AG09309 (cell line): ENCODE measurements at places on chromosomes 11 and 22.
A peak's percentile ranks its signal among the peaks of the same experiment; 100 is the strongest.

GRCh38 chr22:31085928-31086327 lies 4.8 kb downstream of the SMTN start:
- DNase-seq: no peak

GRCh38 chr22:36110306-36110881 lies 50.2 kb downstream of the APOL3 start:
- no peak for DNase-seq

GRCh38 chr11:98007072-98007471 lies 1013.7 kb upstream of the CNTN5 start:
- DNase-seq: no peak

DNA sequence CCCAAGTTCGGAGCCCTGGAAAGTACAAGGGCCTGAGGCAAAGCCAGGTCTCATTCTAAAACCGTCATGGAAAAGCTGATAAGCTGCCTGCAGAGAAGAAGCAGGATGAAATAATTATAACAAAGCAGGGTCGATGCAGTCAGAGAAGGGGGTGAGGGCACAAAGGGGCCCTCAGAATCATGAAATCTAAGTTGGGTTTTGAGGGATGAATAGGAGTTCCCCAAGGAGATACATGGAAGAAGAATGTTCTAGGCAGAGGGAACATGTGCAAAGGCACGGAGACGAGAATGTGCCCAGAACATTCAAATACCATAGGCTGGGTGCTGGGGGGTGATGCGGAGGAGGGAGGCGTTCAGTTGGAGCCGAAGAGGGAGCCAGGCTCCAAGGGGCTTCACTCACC lies 25.0 kb downstream of the IGLL1 start:
- DNase-seq: no peak

- no peak for DNase-seq
These were observed 426.4 kb downstream of the AASDHPPT start for GRCh38 chr11:106503901-106504300.

- no peak for DNase-seq
These were observed 62.3 kb upstream of the ANO5 start for GRCh38 chr11:22130462-22131053.

- DNase-seq: no peak
These were observed 7.8 kb downstream of the GRAMD4 start for GRCh38 chr22:46627806-46628482.

DNA sequence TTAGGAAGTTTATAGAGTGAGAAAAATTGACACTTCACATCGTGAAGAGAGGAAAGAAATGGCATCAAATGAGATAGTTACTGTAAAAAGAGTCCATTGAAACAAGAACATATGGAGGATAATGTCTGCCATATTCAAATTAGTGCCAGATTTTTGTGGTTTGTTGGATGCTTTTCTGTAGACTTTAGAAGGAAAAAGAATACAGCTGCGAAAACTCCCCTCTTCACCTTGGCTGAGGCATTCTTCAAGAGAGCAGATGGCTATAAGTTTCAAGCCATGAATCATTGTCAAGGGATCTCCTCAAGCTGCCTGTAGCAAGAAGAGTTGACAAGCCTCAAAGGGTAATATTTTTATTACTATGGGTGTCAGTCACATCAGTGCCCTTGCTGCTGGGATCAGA lies 507.4 kb upstream of the RAG2 start:
- no peak for DNase-seq

GRCh38 chr22:47839595-47840227 lies 1077.3 kb downstream of the TBC1D22A start:
- DNase-seq: no peak

DNA sequence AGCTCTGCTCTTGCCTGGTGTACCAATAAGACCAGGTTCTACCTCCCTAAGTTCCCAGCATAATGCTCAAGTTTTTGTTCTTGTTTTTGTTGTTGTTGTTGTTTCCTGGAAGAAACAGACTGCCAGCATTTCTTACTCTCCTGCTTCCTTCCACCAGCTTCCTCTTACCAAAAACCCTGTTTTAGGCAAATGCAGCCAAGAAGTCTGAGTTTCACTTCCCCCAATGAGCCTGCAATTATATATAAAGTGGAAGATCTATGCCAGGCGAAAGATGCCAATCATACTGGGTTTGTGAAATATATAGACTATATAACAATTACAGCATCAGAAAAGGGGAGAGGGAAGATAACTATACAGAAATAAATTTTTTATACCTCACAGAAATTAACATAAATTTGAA lies 931.5 kb upstream of the FAT3 start:
- DNase-seq: no peak

GRCh38 chr22:46737105-46737975 lies 712 bp downstream of the CERK start:
- DNase-seq: no peak

DNA sequence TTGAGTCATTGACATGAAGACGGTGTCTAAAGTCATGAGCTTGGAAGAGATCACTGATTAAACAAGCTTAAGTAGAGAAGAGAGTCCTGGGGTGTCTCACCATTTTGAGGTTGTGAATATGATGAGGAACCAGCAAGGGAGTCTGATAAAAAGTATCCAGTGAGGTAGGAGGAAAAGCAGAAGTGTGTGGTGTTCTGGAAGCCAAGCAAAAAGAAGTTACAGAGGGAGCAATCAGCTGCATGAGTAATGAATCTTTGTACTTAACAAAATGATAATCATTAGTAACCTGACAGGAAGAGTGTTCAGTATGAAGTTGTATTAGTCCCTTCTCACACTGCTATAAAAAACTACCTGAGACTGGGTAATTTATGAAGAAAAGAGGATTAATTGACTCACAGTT lies 131.3 kb downstream of the C11orf87 start:
- no peak for DNase-seq

DNA sequence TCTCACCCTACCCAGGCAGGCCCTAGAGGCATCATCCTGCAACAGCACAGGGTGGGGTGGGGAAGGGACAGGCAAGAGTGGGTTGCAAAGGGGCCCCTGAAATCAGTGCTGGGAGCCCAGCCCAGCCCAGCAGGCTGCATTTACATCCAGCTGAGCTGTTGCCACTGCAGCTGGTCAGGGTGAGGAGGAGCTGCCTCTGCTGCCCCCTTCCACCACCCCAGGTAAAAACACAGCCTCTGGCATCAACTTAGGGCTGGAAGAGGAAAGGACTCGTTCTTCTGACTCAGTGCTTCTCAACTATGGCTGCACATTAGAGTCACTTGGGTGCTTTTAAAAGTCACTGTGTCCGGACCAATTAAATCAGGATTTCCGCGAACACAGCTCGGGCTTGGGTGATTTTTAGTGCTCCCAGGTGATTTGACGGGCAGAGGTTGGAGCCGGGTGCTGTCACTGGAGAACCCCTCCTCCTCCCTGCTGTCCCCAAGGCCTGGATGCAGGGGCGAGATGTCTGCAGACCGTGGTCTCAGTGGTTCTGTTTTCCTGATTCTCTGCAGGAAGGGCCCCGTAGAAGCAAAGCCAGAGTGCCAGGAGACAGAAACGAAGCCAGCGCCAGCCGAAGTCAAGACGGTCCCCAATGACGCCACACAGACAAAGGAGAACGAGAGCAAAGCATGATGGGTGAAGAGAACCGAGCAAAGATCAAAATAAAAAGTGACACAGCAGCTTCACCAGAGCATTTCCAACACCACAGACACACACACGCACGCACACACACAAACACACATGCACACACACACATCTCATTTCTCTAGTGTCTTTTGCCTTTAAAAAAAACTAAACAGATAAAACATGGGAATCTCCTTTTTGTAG lies 39.4 kb upstream of the TTC12 start:
- no peak for DNase-seq

- no peak for DNase-seq
These were observed 39.7 kb downstream of the FAT3 start for GRCh38 chr11:92264350-92264749.

DNA sequence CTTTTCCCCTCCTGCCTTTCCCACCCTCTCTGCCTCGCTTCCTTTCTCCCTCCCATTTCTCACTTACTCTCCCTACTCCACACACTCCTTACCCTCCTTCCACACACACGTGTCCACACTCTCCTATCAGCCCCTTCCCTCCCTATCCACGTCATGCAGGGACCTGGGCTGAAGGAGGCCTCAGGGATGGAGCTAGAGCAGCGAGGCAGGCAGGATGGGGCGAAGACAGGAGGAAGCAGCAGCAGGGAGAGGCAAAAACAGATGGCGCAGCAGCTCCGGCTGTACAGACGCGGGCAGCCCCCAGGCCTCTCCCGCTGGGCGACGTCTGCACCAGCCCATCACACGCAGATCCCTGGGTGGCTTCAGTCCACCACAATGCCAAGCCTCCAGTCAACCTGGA lies 97.9 kb downstream of the SPATA19 start:
- DNase-seq: no peak

DNA sequence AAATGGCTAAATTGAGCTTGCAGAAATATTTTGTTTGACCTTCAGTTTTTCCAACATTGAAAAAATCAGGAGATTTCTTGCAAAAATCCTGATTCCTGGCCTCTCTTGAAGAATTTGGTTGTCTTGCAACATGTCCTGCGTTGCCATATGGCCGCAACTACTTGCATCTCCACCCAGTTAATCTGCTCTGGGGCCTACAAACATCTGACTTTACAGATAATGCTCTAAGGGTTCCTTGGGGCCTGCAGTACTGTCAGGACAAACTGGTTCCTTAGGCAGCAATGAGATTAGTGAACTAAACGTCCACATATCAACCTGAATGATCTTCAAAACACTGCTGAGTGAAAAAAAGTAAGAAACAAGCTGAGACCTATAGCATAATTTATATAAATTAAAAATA lies 36.6 kb upstream of the FEZ1 start:
- DNase-seq: no peak

DNA sequence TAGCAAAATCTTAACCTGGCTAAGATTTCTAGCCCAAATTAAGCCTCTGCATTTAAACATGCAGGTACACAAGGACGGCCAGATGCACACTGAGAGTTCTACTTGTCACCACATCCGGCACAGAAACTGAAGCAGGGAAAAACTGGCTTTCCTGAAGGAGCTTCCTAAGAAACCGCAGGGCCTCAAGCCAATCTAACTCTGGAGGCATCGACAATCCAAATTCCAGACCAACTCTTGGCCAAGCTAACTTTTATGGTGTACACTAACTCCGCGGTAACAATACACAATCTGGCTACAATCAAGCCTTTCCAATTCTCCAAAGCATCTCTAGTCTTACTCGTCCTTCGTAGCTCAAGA lies 1.2 kb downstream of the MSANTD2 start:
- peak; percentile 52 for DNase-seq

DNA sequence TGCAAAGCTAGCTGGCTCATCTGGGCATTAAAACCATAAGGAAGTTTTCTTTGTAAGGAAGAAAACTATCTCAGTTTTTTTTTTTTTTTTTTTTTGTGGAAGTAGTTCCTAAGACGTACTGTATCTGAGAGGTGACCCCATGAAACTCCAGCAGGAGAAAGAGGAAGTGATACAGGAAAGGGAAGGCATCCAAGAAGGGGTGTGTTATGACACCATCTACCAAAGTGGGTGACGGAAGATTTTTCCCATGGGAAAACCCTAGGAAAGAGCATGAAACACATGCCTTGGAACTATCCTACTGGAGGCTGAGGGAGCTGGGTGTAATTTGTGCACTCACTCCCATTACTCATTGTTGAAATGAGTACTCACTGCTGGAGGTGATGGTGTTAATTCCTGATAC lies 63.8 kb upstream of the ARHGAP20 start:
- no peak for DNase-seq

GRCh38 chr22:28750471-28750881 lies 8.6 kb downstream of the HSCB start:
- DNase-seq: no peak

DNA sequence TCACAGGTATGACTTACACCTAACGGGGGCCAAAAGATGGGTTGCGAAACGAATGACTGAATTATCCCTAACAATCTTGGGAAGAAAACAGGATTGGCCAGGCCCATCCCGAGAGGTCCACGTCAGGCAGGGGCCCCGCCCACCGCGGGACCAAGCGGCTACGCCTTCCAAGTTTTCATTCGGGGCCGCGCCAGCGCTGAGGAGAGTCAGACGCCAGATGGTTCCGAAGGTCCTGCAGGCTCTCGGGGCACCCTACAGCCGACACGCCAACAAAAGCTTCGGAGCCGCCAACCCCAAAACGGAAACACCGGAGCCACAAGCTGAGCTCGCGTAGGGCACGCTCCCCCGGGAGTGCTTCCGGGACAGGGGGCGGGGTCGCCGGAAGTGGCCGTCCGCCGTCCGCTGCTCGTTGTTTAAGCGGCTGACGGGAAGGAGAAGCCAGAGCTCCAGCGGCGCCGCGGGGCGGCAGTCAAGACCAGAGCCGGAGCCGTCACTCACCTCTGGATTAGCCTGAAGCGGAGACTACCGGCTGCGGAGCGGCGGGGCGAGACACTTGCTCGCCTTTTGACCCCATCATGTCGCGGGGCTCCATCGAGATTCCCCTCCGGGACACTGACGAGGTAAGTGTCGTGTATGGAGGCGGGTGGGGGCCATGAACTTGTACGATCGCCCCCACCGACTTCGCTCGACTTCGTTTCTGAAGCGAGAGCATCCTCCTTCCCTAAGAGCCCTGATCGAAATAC lies at the start of gene CTR9:
Gene CTR9 (plus strand): TSS at position 409 of the 743 bp plus-strand sequence. CDS start 167 bp downstream, at position 576.
- peak; percentile 63 for DNase-seq

- no peak for DNase-seq
These were observed 18.6 kb downstream of the IRAG1 start for GRCh38 chr11:10674911-10675440.

GRCh38 chr11:43758927-43759326 lies 78.4 kb downstream of the HSD17B12 start:
- DNase-seq: no peak

GRCh38 chr22:33720166-33720878 lies 200.0 kb downstream of the LARGE1 start:
- no peak for DNase-seq

GRCh38 chr11:41307296-41308080 lies 152.0 kb downstream of the LRRC4C start:
- DNase-seq: no peak

DNA sequence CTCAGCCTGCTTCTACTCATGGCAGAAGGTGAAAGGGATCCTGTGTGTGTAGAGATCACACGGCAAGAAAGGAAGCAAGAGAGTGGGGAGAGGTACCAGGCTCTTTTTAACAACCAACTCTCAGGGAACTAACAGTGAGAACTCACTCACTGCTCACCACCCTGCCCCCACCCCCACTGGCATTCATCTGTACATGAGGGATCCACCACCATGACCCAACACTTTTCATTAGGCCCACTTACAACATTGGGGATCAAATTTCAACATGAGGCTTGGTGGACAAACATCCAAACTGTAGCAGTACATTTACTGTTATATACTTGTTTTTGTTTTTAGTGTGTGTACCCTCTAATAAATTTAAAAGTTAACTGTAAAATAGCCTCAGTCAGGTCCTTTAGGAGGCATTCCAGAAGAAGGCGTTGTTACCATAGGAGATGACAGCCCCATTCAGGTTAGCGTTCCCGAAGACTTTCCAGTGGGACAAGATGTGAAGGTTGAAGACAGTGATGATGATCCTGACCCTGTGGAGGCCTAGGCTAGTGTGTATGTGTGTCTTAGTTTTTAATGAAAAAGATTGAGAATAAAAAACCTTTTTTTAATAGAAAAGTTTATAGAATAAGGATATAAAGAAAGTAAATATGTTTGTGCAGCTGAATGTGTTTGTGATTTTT lies 11.3 kb downstream of the CUL5 start:
- DNase-seq: no peak

GRCh38 chr11:32939046-32939445 lies 46.4 kb downstream of the QSER1 start:
- no peak for DNase-seq
